Activated CD4-positive, alpha-beta T cell treated with anti-CD3 and anti-CD28 coated beads, Interleukin-2, amount 10 ng/mL, durations not matched to agents 7 days and 5 days (primary cell): ENCODE measurements at places on chromosomes 16 and 17.

DNA sequence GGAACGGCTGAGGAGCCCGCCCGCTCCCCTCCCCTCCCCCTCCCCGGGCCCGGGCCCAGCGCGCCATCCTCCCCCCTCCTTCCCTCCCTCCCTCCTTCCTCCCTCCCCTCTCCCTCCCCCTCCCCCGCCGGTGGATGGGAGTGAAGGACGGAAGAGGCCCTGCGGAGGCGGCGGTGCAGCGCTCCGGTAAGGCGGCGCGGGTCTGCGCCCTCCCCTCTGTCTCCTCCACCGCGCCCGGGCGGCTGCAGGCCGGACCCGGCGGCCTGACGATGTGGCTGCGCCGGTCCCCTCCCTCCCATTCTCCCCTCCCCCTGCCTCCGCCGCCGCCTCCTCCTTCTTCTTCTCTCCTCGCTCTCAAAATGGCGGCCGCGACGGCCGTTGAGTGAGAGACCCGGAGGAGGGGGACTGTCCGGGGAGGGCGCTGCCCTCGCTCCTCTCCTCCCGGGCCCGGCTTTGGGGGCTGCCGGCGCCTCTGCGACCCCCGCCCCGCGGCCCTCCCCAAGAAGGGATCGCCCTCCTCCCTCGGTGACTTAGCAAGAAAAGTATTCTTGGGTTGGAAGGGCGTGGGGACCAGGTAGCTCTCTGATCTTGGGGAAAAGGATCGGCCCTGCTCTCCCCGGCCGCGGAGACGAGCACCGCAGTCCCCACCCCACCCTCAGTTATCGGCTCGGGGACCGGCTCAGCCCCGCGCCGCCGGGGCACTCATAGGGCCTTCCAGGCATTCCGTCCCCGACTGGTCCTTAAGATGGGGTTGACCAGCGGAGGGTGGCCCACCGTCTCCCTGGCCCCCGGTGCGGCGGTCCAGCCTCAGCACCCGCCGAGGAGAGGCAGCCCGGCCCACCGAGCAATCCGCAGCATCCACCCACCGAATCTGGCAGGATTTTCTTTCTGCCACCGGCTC, 617 bp downstream of the PAFAH1B1 start:
- peak; percentile 85 for DNase-seq
- H3K27ac ChIP-seq: peak overlapping the region; percentile 95
- H3K4me3 ChIP-seq: peak overlapping the region; percentile 97
- peaks cover 11% of the 10 kb centered on the region for H3K36me3 ChIP-seq
- H3K27me3 ChIP-seq: no peaks in the 10 kb centered on the region

DNA sequence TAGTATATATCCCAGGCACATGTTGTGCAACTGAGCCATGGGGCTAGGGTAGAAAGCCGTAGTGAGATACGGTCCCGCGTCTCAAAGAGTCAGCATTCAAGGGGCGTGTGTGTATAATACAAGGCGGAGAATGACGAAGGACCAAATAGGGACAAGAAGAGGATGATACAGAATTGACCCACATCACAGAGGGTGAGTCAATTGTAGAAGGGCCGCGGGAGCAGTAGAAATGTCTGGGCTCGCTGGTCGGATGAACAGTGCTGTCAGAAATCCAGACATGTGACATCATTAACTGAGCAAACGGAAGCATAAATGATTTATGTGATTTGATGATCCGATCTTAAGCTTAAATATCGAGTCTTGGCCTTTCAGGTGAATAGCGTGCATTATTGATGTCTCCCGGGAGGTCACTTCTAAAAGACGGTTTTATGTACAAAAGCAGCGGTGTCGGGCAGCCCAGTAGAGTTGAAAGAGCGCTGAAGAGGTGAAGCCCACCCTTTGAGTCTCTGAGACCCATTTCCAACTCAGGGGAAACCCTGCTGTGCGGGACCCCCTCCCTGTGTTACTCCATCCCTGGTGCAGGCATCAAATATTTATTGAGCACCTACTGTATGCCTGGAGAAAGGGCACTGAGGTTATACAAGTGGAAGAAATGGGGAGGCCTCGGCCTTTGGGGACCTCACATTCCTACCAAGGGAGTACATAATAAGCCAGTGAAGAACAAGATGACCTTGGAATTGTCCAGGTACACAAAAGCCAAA, 45.1 kb downstream of the ATP2C2 start:
- H3K27me3 ChIP-seq: no peaks in the 10 kb centered on the region
- H3K4me3 ChIP-seq: no peak overlapping the region
- DNase-seq: no peak
- no peak overlapping the region for H3K27ac ChIP-seq
- H3K4me1 ChIP-seq: peaks cover 3% of the 10 kb centered on the region

GRCh38 chr17:66432411-66432957, 130.1 kb downstream of the PRKCA start:
- H3K4me1 ChIP-seq: peaks cover 52% of the 10 kb centered on the region
- H3K27ac ChIP-seq: peak overlapping the region; percentile 28
- DNase-seq: no peak
- peaks cover 4% of the 10 kb centered on the region for H3K36me3 ChIP-seq
- H3K4me3 ChIP-seq: no peak overlapping the region

DNA sequence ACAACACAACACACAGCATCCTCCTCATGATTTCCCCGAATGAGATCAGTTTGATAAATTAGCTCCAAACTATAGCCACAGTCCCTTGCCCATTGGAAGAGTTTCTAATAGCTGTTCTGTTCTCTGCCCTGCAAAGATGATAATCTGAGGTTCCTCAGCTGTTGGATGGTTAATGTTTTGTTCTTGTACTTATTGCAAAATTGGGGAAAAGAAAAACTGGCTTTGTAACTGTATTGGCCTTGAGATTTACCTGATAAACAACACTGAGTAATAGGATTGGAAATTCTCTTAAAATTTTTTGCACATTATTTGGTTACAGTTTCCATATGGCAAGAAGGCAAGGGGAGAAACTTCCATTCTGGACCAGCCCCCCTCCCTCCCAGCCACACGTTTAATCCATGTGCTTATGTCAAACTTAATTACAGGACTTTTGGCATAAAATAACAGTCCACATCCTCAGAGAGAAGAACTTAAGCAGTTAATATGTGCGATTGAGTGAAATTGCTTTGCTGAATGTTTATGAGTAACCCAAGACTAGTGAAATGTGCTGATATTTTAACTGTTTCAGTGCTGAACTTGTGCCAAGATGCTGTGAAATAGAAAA, 119.1 kb upstream of the ZFHX3 start:
- peaks cover 10% of the 10 kb centered on the region for H3K4me1 ChIP-seq
- H3K27ac ChIP-seq: no peak overlapping the region
- DNase-seq: no peak
- no peaks in the 10 kb centered on the region for H3K36me3 ChIP-seq
- no peak overlapping the region for H3K4me3 ChIP-seq
- peaks cover 6% of the 10 kb centered on the region for H3K27me3 ChIP-seq

- no peak for DNase-seq
- H3K27me3 ChIP-seq: no peaks in the 10 kb centered on the region
Observed at GRCh38 chr16:24234737-24235136, 21.4 kb upstream of the CACNG3 start.

DNA sequence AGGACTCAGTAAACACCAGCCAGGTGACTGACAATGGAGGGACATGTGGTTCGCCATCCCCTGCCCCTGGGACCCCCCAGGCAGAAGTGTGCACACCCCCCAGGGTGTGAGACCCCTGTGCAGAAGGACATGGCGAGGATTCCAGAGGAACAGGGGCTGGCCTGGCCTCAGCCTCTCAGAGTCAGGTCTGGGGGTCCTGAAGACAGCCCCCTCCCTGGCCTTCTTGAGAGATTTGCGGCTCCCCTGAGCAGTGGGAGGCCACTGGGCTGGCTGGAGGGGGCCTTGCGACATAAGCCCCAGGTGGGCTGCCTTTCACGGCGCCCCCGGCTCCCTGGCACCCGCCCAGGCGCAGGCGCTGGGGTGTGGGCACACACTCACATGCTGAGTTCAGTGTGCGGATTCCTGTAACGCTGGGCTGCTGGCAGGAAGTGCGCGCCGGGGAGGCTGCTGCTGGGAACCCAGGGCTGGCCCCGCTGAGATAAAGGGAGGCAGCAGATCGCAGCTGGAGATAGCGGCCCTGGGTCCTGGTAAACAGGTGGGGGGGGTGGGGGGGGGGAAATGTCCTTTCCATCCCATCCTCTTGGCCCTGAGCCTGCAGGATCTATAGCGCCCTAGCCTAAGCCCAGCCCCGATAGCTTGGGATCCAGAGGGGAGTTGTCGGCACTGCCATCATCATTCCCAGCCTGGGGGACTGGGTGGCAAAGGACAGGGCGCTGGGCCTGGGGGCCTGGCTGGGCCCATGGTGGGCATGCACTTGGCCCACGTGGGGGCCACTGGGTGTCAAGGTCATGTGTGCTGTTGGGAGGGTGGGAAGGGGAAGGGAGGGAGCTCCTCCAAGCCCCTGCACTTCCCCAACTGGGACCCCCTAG, 27.1 kb downstream of the TMEM235 start:
- DNase-seq: peak; percentile 81
- peaks cover 1% of the 10 kb centered on the region for H3K36me3 ChIP-seq
- no peaks in the 10 kb centered on the region for H3K27me3 ChIP-seq

DNA sequence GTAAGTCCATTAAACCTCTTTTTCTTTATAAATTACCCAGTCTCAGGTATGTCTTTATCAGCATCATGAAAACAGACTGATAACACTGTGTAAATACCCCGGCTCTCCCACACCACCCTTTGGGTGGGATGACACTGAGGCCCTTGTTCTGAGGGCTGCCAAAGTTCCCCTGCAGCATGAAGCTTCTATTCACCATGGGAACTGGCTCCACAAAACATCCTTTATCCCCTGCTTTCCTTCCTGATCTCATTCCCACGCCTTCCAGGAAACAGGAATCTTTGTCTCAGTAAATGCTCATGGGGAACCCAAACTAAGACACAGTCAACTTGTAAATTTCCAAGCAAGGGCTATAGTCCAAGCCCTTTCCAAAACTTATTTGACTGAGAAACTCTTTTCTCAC, 88.4 kb downstream of the ABCC12 start:
- no peak overlapping the region for H3K4me3 ChIP-seq
- no peak for DNase-seq
- H3K27ac ChIP-seq: no peak overlapping the region
- peaks cover under 1% of the 10 kb centered on the region for H3K27me3 ChIP-seq

DNA sequence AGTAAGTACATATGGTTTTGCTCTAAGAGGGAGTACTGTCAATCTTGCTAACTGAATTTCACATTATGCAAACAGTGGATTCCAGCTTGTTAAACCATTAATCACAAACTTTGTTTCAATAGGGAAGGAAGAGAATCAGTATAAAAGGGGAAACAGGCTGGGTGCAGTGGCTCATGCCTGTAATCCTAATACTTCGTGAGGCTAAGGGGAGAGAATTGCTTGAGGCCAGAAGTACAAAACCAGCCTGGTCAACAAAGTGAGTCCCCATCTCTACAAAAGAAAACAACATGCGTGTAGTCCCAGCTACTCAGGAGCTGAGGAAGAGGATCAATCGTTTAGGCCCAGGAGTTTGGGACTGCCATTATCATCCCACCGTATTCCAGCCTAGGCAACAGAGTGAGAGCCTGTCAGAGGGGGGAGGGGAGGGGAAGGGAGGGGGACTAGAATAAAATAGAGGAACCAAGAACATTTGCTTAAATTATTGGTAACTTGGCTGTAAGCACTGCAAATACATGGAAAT, 65.7 kb downstream of the FBXL20 start:
- H3K4me3 ChIP-seq: no peak overlapping the region
- H3K27ac ChIP-seq: no peak overlapping the region
- DNase-seq: no peak

DNA sequence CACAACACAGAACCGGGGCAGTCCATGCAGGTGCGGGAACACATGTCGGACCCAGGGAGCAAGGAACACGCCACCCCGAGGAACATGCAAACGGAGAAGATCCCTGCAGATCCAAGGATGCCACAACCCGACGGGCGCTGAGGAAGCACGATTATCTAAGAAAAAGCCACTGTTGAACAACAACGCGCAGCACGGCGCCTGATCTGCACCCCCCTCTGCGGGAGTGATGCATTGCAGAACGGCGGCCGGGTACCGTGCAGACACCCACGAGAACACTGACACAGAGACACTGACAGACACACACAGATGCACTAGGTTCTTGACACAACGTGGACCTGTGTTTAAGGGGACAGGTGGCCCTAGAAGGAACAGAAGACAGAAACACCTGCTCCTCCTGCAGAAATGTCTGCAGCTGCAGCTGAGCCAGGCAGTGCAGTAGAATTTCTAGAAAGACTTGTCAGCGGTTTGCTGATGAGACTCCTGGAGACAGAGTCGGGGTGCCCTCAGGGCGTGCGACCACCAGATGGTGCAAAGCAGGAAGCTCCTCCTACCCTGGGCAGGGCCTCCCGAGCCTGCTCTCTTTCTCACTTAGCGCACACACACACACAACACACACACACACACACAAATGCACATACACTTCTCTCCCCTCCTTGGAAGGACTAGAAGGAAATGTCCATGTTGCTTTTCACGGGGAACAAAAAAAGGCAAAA, 7.5 kb downstream of the NPTX1 start:
- H3K4me3 ChIP-seq: no peak overlapping the region
- peaks cover 30% of the 10 kb centered on the region for H3K36me3 ChIP-seq
- H3K27ac ChIP-seq: no peak overlapping the region
- H3K4me1 ChIP-seq: peaks cover 32% of the 10 kb centered on the region
- no peak for DNase-seq

- no peaks in the 10 kb centered on the region for H3K4me1 ChIP-seq
- H3K36me3 ChIP-seq: no peaks in the 10 kb centered on the region
- DNase-seq: no peak
- no peaks in the 10 kb centered on the region for H3K27me3 ChIP-seq
Observed at GRCh38 chr16:15928261-15929104, 20.9 kb upstream of the ABCC1 start.

GRCh38 chr17:18218756-18219415, 6.5 kb upstream of the LLGL1 start:
- H3K4me1 ChIP-seq: no peaks in the 10 kb centered on the region
- H3K27me3 ChIP-seq: no peaks in the 10 kb centered on the region
- DNase-seq: no peak
- no peak overlapping the region for H3K4me3 ChIP-seq
- no peak overlapping the region for H3K27ac ChIP-seq

DNA sequence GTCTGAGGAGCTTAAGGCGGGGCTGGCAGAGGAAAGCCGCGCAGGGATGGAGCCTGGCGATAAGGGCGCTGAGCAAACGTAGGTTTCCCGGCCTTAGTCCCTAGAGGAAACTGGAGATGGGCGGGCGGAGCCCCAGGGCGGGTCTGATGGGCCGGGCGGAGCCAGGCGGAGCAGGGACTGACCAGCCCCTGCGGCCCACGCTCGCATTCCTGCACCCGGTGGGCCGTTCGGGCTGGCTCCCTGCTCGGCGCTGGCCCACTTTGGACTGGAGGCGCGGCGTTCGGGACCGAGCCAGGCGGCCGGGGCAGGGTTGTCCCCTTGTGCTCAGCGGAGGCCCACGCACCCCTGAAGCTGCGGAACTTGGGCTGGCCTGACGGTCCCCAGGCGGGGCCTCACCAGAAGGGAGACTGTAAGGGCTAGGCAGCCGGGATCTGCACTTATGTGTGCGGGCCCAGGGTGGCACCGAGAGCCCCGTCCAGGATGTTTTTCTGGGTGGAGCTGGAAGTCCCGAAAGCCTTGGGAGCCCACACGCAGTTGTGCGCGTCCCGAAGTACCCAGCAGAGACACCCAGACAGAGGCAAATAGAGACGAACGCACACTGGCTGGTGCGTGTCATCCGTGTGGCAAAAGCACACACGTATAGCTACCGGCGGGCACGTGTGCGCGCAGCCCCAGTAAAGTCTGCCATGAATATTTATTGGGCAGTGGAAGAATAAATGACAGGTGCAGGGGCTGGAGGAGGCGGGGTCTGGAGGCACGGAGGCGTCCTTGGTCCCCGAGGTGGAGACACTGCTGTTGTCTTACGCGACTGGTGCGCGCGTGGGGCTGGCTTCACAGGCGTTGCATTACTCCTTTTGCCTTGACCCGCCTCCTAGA, 1.4 kb downstream of the PYDC1 start:
- peak overlapping the region; percentile 43 for H3K4me3 ChIP-seq
- no peak overlapping the region for H3K27ac ChIP-seq
- peaks cover 29% of the 10 kb centered on the region for H3K4me1 ChIP-seq
- H3K36me3 ChIP-seq: no peaks in the 10 kb centered on the region
- DNase-seq: no peak
